Lung (tissue), 17 donors: ENCODE measurements at places on chromosomes 6 and 20. TPM values are rescaled to one million over a fixed set of nuclear protein-coding genes. Genes with fewer than 3 reads are reported as not detected.

DNA sequence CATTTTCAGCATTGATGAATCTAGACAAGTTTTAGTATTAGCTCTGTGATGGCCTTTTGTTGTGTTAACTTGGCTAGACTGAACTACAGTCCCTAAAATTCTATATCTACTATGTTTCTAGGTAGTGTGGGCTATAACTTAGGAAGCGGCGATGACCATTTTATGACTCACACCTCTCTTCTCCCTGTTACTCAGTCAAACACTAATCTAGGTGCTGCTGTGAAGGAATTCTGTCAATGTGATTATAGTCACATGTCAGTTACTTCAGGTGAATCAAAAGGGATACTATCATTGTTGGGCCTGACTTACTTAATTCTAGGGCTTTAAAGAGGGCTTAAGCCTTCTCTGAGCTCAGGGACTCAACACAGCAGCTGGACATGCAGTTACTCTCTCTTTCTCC lies 691.5 kb upstream of the MAP3K7 start:
- H3K4me3 ChIP-seq: no peak overlapping the region
- DNase-seq: no peak
- no peaks in the 10 kb centered on the region for H3K27me3 ChIP-seq
- no peaks in the 10 kb centered on the region for H3K4me1 ChIP-seq
- no peak overlapping the region for H3K27ac ChIP-seq

- H3K4me1 ChIP-seq: no peaks in the 10 kb centered on the region
- DNase-seq: no peak
- no peaks in the 10 kb centered on the region for H3K36me3 ChIP-seq
- H3K27ac ChIP-seq: no peak overlapping the region
- H3K27me3 ChIP-seq: peaks cover 9% of the 10 kb centered on the region
These were observed 4.1 kb downstream of the CCDC170 start for GRCh38 chr6:151497905-151498304.

The MDFI gene
- 22.1 TPM for total RNA-seq

The TMEM74B gene
- 5.0 TPM for total RNA-seq

DNA sequence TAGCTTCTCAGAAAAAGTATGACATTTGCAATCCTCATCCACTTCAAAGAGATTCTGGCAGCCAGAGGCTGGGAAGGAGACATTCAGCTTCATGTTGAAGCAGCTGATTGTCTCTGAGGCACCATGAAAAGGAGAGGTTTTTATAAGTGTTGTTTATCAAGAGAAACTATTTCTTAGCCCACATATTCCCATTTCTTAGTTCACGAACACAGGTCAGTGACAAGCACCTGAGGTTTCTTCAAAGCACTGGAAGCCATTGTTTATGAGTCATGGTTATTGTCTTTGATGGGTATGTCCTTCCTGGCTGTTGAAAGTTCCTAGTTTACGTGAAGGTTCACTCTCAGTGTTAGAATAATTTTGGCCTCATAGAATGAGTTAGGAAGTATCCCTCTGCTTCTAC lies 3.0 kb upstream of the DDX43 start:
- H3K27me3 ChIP-seq: no peaks in the 10 kb centered on the region
- DNase-seq: no peak
- H3K27ac ChIP-seq: no peak overlapping the region
- H3K4me3 ChIP-seq: no peak overlapping the region
- no peaks in the 10 kb centered on the region for H3K36me3 ChIP-seq
- H3K4me1 ChIP-seq: no peaks in the 10 kb centered on the region

The BPIFA3 gene
- total RNA-seq: not detected

- no peak overlapping the region for H3K4me3 ChIP-seq
- no peaks in the 10 kb centered on the region for H3K4me1 ChIP-seq
- DNase-seq: no peak
- no peaks in the 10 kb centered on the region for H3K36me3 ChIP-seq
- H3K27me3 ChIP-seq: no peaks in the 10 kb centered on the region
These were observed 153.4 kb downstream of the FAXC start for GRCh38 chr6:99195986-99196655.

DNA sequence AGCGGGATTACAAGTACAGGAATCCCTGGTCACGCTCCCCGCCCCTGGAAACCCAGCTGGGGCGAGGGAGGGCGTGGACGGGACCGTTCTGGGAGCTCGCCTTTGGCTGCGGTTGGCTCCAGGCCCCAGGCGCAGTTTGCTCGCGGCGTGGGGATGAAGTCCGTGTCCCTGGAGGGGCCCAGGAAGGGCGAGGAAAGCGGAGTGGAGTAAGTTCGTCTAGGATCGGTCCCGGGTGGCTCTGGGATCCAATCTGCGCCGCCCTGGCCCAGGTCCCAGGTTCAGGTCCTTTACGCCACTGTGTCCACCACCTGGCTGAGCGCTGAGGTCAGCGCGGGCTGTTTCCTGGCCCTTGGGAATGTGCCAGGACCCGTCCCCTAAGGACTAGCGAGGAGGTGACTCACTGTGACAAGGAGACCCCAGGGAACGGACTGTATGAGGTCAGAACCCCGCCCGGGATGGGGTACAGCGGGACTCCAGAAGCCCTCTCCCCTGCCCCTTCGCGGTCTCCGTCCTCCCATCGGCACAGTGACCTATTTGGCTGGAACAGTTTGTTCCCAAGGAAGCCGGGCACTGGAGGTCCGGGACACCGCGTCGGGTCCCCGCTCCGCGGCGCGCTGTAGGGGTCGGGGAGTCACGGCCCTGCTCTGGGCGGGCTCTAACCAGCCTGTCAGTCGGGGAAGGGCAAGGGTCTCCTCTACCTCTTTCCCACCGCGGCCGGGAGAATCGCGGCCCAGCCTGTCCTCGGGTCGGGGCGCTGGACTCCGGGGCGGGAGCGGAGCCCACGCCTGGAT lies 724 bp downstream of the CDKN1A start:
- H3K4me1 ChIP-seq: peaks cover 11% of the 10 kb centered on the region
- no peaks in the 10 kb centered on the region for H3K36me3 ChIP-seq
- H3K27ac ChIP-seq: peak overlapping the region; percentile 98
- peak; percentile 48 for DNase-seq
- H3K4me3 ChIP-seq: peak overlapping the region; percentile 80

The BNIP5 gene
- total RNA-seq: 0.06 TPM

DNA sequence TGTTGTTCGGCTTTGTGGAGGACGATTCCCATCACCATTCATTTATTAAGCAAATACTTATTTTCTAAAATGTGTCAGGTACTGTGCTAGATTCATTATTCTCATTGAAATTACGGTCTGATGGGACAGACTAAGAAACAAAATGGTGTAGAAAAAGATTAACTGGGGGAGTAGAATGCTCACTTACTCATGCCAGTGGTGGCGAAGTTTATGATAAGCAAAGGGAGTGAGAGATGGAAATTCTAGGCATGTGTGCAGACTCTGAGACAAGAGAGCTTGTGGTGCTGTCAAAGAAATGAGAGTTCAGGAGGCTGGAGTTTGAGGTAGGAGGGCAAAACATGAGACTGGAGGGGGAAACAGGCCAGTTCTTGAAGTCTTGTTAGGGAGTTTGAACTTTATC lies 896 bp downstream of the RPP21 start:
- H3K4me1 ChIP-seq: peaks cover 6% of the 10 kb centered on the region
- no peaks in the 10 kb centered on the region for H3K27me3 ChIP-seq
- H3K27ac ChIP-seq: no peak overlapping the region
- H3K36me3 ChIP-seq: peaks cover 17% of the 10 kb centered on the region

DNA sequence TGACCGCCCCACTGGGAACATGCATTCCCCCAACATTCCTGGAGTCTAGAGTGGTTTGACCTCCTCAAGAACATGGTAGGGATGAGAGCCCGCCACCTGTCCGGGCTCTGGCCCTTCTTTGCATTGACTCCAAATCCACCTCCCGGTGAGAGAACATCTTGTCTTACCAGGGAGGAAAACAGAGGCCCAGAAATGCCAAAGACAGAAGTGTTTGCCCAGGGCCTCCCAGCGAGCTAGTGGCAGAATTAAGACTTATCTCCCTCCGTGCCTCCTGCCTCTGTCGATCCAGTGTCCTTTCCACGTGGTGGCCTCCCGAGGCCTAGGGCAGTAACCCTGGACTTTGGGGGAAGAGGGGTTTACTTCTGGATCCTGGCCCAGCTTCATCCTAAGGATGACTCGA lies 134.8 kb downstream of the JPH2 start:
- DNase-seq: no peak
- no peaks in the 10 kb centered on the region for H3K27me3 ChIP-seq
- H3K4me1 ChIP-seq: no peaks in the 10 kb centered on the region
- H3K36me3 ChIP-seq: peaks cover 2% of the 10 kb centered on the region
- H3K27ac ChIP-seq: no peak overlapping the region
- no peak overlapping the region for H3K4me3 ChIP-seq

The TMEM244 gene
- total RNA-seq: not detected

- H3K27me3 ChIP-seq: no peaks in the 10 kb centered on the region
- peak overlapping the region; percentile 93 for H3K27ac ChIP-seq
- peaks cover 30% of the 10 kb centered on the region for H3K36me3 ChIP-seq
- peaks cover 7% of the 10 kb centered on the region for H3K4me1 ChIP-seq
These were observed 7.1 kb downstream of the HSPA1B start for GRCh38 chr6:31834367-31835250.

DNA sequence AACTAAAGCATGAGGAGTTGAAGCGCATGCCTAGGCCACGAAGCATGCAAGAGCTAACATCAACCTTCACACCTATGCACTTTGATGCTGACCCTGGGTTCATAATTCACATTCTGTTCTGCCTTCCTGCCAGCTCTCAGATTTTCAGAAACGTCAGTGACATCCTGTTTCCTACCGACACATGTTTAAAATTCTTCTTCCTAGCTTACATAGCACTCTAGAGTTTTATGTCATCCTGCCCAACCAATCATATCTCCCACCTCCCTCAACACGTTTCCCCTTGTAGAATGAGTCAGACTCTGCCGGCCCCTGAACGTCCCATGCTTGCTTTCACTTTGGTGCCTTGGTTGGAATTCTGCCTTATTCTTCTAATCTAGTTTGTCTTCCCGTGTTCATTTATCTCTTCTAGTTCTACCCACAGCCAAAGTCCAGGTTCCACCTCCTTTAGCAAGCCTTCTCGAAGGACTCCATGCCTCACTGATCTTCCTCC lies 97.2 kb upstream of the MAP7 start:
- no peak for DNase-seq
- H3K27ac ChIP-seq: peak overlapping the region; percentile 86
- no peaks in the 10 kb centered on the region for H3K27me3 ChIP-seq
- peaks cover 1% of the 10 kb centered on the region for H3K36me3 ChIP-seq

- H3K36me3 ChIP-seq: no peaks in the 10 kb centered on the region
- peaks cover 2% of the 10 kb centered on the region for H3K4me1 ChIP-seq
- no peak for DNase-seq
- H3K27ac ChIP-seq: no peak overlapping the region
- H3K27me3 ChIP-seq: no peaks in the 10 kb centered on the region
- no peak overlapping the region for H3K4me3 ChIP-seq
These were observed 28.1 kb upstream of the PAQR8 start for GRCh38 chr6:52333840-52334200.

The KHDC1L gene
- total RNA-seq: not detected

GRCh38 chr20:32971703-32972161 lies 32.5 kb downstream of the SUN5 start:
- H3K36me3 ChIP-seq: no peaks in the 10 kb centered on the region
- no peaks in the 10 kb centered on the region for H3K27me3 ChIP-seq
- H3K27ac ChIP-seq: no peak overlapping the region
- no peak for DNase-seq
- H3K4me1 ChIP-seq: no peaks in the 10 kb centered on the region

GRCh38 chr20:7505835-7506221 lies 434.4 kb downstream of the HAO1 start:
- H3K4me1 ChIP-seq: peaks cover 2% of the 10 kb centered on the region
- H3K27me3 ChIP-seq: no peaks in the 10 kb centered on the region
- H3K4me3 ChIP-seq: no peak overlapping the region
- H3K27ac ChIP-seq: no peak overlapping the region

- peak within 1 kb of the TSS; percentile 86 for H3K4me3 ChIP-seq
- peak; percentile 91 for DNase-seq
- H3K36me3 ChIP-seq: no peaks in the 10 kb centered on the region
- peak within 1 kb of the TSS; percentile 82 for H3K27ac ChIP-seq
These were observed at the start of gene L3MBTL3 for GRCh38 chr6:130018292-130018743. L3MBTL3 (plus strand) TSS chr6:130018581; CDS start chr6:130042700, 24,119 bp downstream.

GRCh38 chr20:58717278-58718091 lies 24.9 kb downstream of the NPEPL1 start:
- DNase-seq: no peak
- H3K4me3 ChIP-seq: no peak overlapping the region
- no peaks in the 10 kb centered on the region for H3K27me3 ChIP-seq
- no peaks in the 10 kb centered on the region for H3K36me3 ChIP-seq
- H3K27ac ChIP-seq: no peak overlapping the region

DNA sequence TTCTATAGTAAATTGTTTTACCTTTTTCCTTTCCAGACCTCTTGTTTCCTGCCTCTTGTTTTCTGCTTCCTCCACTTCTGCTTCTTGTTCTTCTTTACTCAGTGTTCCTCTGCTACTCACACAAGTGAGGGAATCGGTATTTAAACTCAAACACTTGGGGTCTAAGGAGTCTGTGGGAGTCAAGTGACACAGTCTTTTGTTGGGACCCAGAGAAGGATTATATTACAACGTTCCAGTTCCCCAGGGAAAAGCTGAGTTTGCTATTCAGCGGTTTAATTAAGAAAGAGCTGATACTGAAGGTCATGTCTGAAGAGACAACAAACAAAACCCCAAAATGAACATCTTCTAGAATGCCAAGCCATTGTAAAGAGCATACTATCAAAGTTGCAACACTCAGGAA lies 107.8 kb upstream of the CITED2 start:
- no peaks in the 10 kb centered on the region for H3K27me3 ChIP-seq
- no peak overlapping the region for H3K27ac ChIP-seq
- H3K4me3 ChIP-seq: no peak overlapping the region
- DNase-seq: peak; percentile 37
- H3K36me3 ChIP-seq: no peaks in the 10 kb centered on the region
- peaks cover 8% of the 10 kb centered on the region for H3K4me1 ChIP-seq

The ZFP57 gene
- total RNA-seq: 0.14 TPM

DNA sequence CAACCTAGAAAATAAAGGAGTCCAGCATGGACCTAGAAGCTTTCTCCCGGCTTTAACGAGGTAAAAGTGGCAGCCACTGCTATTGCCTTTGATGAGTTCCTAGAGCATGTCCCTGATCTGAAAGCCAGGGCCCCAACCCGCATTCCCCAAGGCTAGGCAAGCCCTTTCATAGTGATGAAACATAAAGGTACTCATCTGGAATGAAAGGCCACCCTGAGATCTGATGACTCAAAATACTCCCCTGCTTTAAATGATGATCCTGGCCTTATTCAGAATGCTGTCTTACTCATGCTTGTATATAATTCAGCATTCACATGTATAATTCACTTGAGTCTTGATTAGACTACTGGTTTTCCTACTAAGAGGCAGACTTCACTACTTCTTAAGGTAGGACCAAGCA lies 21.3 kb downstream of the TTPAL start:
- H3K4me1 ChIP-seq: no peaks in the 10 kb centered on the region
- peaks cover 28% of the 10 kb centered on the region for H3K36me3 ChIP-seq
- H3K4me3 ChIP-seq: no peak overlapping the region
- no peak for DNase-seq
- H3K27me3 ChIP-seq: no peaks in the 10 kb centered on the region

GRCh38 chr6:108331982-108332381 lies 37.1 kb downstream of the AFG1L start:
- H3K36me3 ChIP-seq: peaks cover 10% of the 10 kb centered on the region
- no peak overlapping the region for H3K4me3 ChIP-seq
- no peaks in the 10 kb centered on the region for H3K27me3 ChIP-seq
- no peak overlapping the region for H3K27ac ChIP-seq
- no peaks in the 10 kb centered on the region for H3K4me1 ChIP-seq
- DNase-seq: no peak
